ENCODE measurements at places on chromosomes 4 and X.
A peak's percentile ranks its signal among the peaks of the same experiment; 100 is the strongest.

GRCh38 chr4:7805533-7806337, 133.9 kb downstream of the AFAP1 start:
- peaks cover 25% of the 10 kb centered on the region for H3K4me1 ChIP-seq
- H3K27ac ChIP-seq: peak overlapping the region; percentile 60
- DNase-seq: peak; percentile 94
- H3K36me3 ChIP-seq: peaks cover 16% of the 10 kb centered on the region

- no peak overlapping the region for H3K27ac ChIP-seq
- H3K36me3 ChIP-seq: no peaks in the 10 kb centered on the region
- no peak for DNase-seq
- H3K4me3 ChIP-seq: no peak overlapping the region
- H3K27me3 ChIP-seq: no peaks in the 10 kb centered on the region
These were observed 99.4 kb downstream of the GPR82 start for GRCh38 chrX:41823402-41823801.

DNA sequence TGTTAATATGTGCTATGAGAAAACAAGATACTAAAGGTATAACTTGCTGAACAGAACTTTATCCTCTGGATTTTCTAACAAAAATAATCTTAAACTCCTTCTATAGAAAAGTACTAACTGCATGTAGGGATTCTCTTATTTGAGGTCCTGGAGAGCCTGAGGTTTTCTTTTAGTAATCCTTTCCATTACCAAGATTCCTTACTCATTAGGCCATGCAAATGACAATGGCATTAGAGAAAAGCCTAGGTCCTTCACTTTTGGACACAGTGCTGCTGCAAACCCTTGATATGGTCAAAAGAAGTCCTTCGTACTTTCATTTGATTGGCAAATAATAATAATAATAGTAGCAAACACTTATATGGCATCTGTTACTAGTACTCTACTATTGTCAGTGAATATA, 3.2 kb downstream of the MMRN1 start:
- H3K27me3 ChIP-seq: no peaks in the 10 kb centered on the region
- H3K4me3 ChIP-seq: no peak overlapping the region
- no peak overlapping the region for H3K27ac ChIP-seq
- H3K4me1 ChIP-seq: no peaks in the 10 kb centered on the region

- no peak for DNase-seq
- H3K27me3 ChIP-seq: no peaks in the 10 kb centered on the region
- no peaks in the 10 kb centered on the region for H3K4me1 ChIP-seq
- H3K4me3 ChIP-seq: no peak overlapping the region
These were observed 91.3 kb upstream of the MAGEC2 start for GRCh38 chrX:142296421-142296820.

DNA sequence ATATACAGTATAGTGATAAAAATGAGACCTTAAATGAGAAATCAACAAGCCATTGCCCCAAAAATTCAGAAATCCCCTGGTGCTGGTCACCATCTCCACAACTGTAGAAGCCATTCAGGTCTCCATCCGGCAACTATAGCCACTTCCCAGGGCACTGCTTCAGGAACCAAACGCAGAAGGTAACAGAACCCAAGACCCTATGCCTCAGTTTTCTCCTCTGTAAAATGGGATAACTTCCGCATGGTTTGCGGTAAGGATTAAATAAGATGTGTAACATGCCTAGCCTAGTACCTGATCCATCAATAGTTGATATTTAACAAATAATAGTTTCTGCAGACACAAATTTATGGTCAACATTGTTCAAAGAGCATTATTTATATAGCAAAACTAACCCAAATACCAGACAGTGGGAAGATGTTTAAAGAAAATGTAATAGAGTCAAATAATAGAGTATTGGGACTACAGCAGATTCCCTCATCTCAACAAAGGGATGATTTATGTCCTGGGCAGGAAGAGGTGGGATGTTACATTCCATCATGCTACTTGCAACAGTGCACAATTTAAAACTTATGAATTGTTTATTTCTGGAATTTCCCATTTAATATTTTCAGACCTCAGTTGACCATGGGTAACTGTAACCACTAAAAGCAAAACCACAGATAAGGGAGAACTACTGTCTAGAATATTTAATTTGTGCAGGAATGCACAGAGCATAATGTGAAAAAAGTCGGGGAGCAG, 30.0 kb downstream of the IRF2 start:
- H3K36me3 ChIP-seq: no peaks in the 10 kb centered on the region
- no peak for DNase-seq
- H3K4me1 ChIP-seq: no peaks in the 10 kb centered on the region
- H3K27ac ChIP-seq: no peak overlapping the region
- no peak overlapping the region for H3K4me3 ChIP-seq

- H3K4me3 ChIP-seq: no peak overlapping the region
- no peaks in the 10 kb centered on the region for H3K36me3 ChIP-seq
These were observed 51.5 kb downstream of the IL1RAPL1 start for GRCh38 chrX:28638775-28639174.

DNA sequence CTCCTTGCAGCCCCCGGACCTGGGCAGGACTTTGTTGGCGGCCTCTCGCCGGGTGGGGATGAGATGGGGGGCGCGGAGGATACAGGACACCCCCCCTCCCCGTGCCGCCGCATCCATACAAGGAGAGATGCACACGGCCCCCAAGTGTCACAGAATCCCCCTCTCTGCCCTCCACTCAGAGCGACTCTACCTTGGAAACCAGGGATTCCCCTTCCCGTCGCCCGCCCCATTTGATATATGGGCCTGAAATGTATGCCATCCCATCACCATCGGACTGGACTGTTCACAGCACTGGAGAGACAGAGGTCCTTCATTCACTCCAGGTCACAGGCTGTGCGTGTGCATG, 426 bp downstream of the PORCN start:
- peak overlapping the region; percentile 56 for H3K4me3 ChIP-seq
- no peaks in the 10 kb centered on the region for H3K36me3 ChIP-seq
- H3K27ac ChIP-seq: no peak overlapping the region
- no peak for DNase-seq
- H3K27me3 ChIP-seq: no peaks in the 10 kb centered on the region

DNA sequence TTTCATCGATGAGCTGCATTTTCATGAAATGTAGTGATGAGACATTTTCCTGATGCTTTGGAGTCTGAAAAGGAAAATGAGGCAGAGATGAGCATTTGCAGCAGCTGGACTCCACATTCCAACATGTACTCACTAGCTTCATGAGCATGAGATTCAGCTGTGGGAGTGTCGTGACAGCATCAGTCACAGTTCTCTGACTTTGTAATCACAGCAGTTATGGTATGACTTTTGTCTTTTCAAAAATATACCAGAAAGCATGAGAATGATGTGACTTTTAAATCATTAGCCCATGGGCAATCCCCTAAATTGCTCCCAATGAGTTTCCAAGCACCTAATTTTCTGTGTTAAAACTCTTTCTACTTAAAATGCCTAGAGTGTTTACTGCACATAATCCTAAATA, 18.3 kb upstream of the MSL3 start:
- no peak overlapping the region for H3K27ac ChIP-seq
- H3K4me1 ChIP-seq: no peaks in the 10 kb centered on the region
- no peak for DNase-seq
- no peaks in the 10 kb centered on the region for H3K36me3 ChIP-seq
- no peak overlapping the region for H3K4me3 ChIP-seq
- peaks cover 6% of the 10 kb centered on the region for H3K27me3 ChIP-seq

DNA sequence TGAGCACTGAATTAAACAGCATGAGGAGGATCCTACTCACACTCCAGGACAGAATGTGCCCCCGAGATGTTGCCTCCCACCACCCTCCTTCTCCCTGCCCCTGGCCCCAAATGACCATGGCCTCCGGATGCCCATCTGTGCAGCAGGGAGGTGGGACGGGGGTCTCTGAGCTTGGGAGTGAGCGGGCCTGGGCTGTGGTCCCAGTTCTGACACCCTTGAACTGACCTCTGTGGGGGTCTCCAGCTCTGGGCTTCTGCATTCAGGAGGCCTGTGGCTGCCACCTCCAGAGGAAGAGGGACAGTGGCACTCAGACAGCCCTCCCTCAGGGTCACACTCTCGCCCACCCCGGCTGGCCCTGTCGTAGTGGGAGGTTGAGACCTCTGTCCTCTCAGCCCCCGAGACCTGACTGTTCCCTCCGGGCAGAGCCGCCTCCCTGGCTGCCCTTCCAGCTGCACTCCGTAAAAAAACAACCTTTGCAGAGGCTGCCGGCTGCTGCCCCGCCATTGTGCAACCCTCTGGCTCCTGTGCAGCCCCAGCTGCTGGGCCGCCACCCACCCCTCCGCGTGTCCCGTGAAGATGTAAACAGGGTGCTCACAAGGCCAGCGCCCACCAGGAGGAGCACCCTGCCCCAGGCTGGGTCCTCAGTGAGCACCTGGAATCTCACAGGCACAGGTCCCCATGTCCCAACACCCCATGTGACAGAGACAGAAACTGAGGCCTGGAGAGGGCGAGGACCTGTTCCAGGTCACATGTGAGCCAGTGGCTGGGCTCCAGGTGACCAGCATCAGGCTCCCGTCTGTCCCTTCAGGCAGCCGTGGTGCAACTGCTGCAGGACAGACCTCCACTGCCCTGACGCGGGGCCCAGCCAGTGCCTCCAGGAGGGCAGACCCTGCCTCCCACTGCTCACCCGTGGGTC, 39.6 kb downstream of the HTRA3 start:
- no peak overlapping the region for H3K4me3 ChIP-seq
- H3K36me3 ChIP-seq: no peaks in the 10 kb centered on the region
- DNase-seq: no peak
- no peaks in the 10 kb centered on the region for H3K27me3 ChIP-seq
- peaks cover 2% of the 10 kb centered on the region for H3K4me1 ChIP-seq

DNA sequence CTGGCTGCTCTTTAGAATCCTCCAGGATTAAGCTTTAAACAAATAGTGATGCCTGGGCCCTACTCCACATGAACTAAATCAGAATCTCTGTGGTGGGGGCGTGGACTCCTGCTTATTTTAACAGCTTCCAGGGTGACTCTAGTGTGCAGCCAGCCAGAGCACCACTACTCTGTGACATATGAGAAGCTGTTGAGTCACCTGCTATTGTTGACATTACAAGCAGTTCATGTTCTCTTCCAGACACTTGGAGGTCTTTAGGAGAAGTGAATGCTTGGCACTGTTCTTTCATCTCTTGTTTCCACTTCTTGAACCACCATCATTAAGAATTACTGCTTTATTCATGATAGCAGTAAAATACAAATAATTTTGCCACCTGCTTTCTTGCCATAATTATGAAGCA, 426 bp upstream of the C4orf51 start:
- H3K27ac ChIP-seq: peak overlapping the region; percentile 60
- H3K27me3 ChIP-seq: no peaks in the 10 kb centered on the region
- peaks cover 20% of the 10 kb centered on the region for H3K4me1 ChIP-seq
- peak; percentile 77 for DNase-seq
- no peak overlapping the region for H3K4me3 ChIP-seq

- no peak overlapping the region for H3K4me3 ChIP-seq
- peaks cover 94% of the 10 kb centered on the region for H3K4me1 ChIP-seq
- DNase-seq: peak; percentile 88
- no peaks in the 10 kb centered on the region for H3K36me3 ChIP-seq
These were observed 76.2 kb upstream of the ESX1 start for GRCh38 chrX:104330966-104331365.

GRCh38 chr4:145484225-145484846, 2.7 kb downstream of the SMAD1 start:
- no peak overlapping the region for H3K4me3 ChIP-seq
- H3K36me3 ChIP-seq: no peaks in the 10 kb centered on the region
- DNase-seq: no peak
- peaks cover 22% of the 10 kb centered on the region for H3K4me1 ChIP-seq
- no peak overlapping the region for H3K27ac ChIP-seq

DNA sequence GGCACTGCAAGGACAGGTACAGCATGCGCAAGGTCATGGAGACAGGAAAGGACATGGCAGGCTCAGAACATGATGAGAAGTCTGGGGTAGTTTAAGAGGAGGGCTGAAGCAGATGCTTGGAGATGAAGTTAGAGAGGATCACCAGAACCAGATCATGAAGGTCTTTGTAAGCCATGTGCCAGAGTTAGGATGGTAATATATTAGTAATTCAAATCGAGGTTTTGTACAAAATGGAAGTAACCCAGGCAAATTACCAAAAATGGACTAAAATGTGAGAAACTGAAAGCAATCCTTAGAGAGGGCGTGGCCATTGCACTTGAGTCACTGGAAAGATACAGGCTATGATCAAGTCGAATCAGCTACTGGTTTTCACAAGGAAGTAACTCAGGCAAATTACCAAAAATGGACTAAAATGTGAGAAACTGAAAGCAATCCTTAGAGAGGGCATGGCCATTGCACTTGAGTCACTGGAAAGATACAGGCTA, 13.5 kb downstream of the RXFP1 start:
- H3K27me3 ChIP-seq: no peaks in the 10 kb centered on the region
- DNase-seq: no peak
- no peak overlapping the region for H3K4me3 ChIP-seq

DNA sequence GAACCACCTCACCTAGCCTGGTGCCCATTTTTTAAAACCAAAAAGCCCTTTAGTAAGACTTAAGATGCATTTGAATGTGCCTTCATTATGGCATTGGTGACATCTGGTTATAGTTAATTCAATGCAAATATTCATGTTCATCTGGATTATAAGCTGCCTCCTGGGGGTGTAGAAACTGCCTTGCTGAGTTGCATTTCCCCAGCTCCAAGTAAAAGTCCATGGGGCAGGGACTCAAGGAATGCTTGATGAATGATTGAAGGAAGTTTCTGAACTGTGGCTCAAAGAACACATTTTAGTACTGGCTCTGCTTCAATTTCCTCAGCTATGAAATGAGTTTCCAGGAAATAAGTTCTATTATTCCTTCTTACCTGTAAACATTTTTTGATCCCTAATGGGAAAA, 18.5 kb upstream of the RBM47 start:
- H3K4me1 ChIP-seq: peaks cover 2% of the 10 kb centered on the region
- no peak overlapping the region for H3K27ac ChIP-seq
- H3K27me3 ChIP-seq: no peaks in the 10 kb centered on the region
- H3K36me3 ChIP-seq: no peaks in the 10 kb centered on the region
- no peak for DNase-seq

GRCh38 chr4:137156054-137156453, 376.2 kb downstream of the PCDH18 start:
- DNase-seq: no peak
- H3K4me1 ChIP-seq: no peaks in the 10 kb centered on the region
- no peaks in the 10 kb centered on the region for H3K27me3 ChIP-seq
- no peak overlapping the region for H3K4me3 ChIP-seq
- no peaks in the 10 kb centered on the region for H3K36me3 ChIP-seq

- H3K4me1 ChIP-seq: 0 out of 2 replicates have a peak, but pooled peaks cover 10% of the 10 kb centered on the region
- no peak for DNase-seq
- H3K27ac ChIP-seq: no peak overlapping the region
- H3K4me3 ChIP-seq: no peak overlapping the region
- H3K27me3 ChIP-seq: no peaks in the 10 kb centered on the region
These were observed 45.3 kb downstream of the GPRASP3 start for GRCh38 chrX:102765809-102766208.

- H3K27ac ChIP-seq: no peak overlapping the region
- H3K27me3 ChIP-seq: peaks cover 22% of the 10 kb centered on the region
- DNase-seq: no peak
These were observed 3.1 kb downstream of the NKX3-2 start for GRCh38 chr4:13541176-13541604.
